ENCODE measurements at places on chromosomes 5 and 9. TPM values are rescaled to one million over a fixed set of nuclear protein-coding genes. Genes with fewer than 3 reads are reported as not detected.

GRCh38 chr9:92973700-92974099 lies 26.4 kb downstream of the FGD3 start:
- H3K27me3 ChIP-seq = no peaks in the 10 kb centered on the region
- no peak overlapping the region for H3K4me3 ChIP-seq
- H3K4me1 ChIP-seq = peaks cover 73% of the 10 kb centered on the region
- H3K27ac ChIP-seq = peak overlapping the region; percentile 29
- no peak for DNase-seq

TTC39B gene
- total RNA-seq = 16.2 TPM

DNA sequence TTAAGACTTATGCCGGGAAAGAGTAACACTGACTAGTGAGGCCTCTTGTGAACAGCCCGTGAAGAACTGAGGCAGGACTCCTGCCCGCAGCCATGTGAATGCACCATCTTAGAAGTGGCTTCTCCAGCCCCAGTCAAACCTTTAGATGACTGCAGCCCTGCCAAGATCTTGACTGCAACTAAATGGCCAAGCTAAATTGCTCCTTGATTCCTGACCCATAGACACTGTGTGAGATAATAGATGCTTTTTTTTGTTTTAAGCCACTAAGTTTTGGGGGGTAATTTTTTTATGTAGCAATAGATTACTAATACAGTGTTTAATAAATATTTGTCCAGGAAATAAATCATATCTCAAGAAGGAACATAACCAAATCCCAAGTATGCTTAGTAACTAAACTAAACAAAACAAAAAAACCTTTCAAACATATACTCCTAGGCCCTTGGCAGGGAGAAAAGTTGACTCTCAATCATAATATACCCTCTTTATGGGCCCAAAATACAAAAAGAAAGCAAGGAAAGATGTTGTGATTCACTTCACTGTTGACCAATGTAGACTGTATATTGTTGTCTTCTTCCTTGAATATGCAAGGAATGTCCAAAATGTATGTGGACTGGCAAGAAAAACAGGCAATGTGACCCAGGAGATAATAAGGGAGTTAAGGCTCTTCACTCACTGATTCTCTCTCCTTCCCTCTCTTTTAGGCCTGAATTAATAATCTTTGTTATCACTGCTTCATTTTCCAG lies 79.7 kb upstream of the ZNF366 start:
- H3K4me1 ChIP-seq = no peaks in the 10 kb centered on the region
- H3K27me3 ChIP-seq = peaks cover 20% of the 10 kb centered on the region
- H3K4me3 ChIP-seq = no peak overlapping the region
- no peaks in the 10 kb centered on the region for H3K36me3 ChIP-seq
- no peak overlapping the region for H3K27ac ChIP-seq

DNA sequence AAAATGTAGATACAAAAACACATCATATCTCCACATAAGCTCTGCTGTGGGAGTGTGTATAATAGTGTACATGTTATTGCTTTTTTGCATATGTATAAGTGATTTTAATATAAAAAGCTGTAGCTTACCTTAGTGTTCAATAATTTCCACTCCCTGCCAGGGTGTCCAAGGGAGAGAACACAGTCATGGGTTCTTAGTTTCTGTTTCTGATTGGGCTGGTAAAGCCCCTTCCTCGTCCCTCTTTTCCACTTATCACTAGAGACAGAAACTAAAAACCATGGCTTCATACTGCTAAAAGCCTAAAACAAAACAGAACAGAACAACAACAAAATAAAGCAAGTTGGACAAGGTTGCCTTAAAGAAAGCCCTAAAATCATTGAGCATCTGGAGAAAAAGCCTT lies 74.4 kb upstream of the S1PR3 start:
- H3K4me3 ChIP-seq = no peak overlapping the region
- peaks cover 29% of the 10 kb centered on the region for H3K27me3 ChIP-seq
- DNase-seq = no peak
- peaks cover 6% of the 10 kb centered on the region for H3K4me1 ChIP-seq

DNA sequence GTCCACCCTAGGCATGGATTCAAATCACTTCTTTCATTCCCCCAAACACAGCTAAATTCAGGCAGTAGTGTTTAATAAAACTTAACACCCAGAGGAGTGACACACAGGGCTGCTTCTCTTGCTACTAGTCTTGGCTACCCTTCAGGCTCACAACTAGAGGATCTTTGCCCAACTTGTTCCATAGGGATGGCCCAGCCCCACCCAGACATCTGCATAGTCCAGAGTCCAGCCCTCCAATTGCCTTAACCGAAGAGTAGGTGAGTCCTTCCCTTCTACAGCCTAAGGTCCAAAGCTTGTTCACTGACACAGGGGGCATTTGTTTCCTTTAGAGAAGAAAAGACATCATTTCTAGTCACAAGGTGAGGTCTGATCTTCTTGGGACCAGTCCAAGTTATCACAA lies 15.2 kb upstream of the RXFP3 start:
- no peak for DNase-seq
- no peak overlapping the region for H3K27ac ChIP-seq
- H3K36me3 ChIP-seq = no peaks in the 10 kb centered on the region
- H3K4me3 ChIP-seq = no peak overlapping the region
- peaks cover 7% of the 10 kb centered on the region for H3K27me3 ChIP-seq

INSYN2B gene
- not detected for total RNA-seq

ARID3C gene
- total RNA-seq = 0.26 TPM

DNA sequence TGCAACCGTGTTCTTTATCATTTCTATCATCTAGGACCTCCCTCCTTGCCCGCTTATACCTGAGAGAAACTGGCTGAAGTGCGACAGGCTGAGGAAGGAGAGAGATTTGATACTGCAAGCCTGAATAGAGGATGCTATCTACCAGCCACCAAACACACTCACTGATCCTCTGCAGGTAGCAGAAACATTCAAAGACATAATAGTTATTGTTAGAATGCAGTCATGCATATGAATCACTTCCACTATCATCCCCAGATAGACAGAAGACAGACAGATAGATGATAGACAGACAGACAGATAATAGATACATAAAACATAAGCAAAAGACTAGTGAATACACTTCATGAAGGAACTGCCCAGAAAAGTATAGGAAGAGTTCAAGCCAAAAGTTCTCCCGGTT lies 32.9 kb downstream of the FAM81B start:
- H3K36me3 ChIP-seq = no peaks in the 10 kb centered on the region
- no peaks in the 10 kb centered on the region for H3K4me1 ChIP-seq
- H3K4me3 ChIP-seq = no peak overlapping the region
- H3K27me3 ChIP-seq = no peaks in the 10 kb centered on the region
- no peak overlapping the region for H3K27ac ChIP-seq

LECT2 gene
- not detected for total RNA-seq

DNA sequence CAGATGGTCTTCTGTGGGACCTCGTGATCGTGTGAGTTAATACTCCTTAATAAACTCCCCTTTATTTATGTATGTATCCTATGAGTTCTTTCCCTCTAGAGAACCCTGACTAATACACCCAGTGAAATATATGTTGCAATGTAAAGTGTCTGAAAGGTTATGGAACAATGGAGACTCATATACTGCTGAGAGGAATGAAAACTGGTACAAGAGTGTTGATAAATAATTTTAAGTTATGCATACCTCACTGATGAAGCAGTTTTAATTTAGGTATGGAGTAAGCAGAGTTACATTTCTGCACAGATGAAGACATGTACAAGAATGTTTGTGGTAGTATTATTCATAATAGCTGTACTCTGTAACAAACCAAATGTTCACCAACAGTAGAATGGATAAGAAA lies 438.3 kb downstream of the TAF11L14 start:
- H3K27ac ChIP-seq = no peak overlapping the region
- no peak for DNase-seq
- no peaks in the 10 kb centered on the region for H3K4me1 ChIP-seq
- H3K27me3 ChIP-seq = no peaks in the 10 kb centered on the region
- H3K4me3 ChIP-seq = no peak overlapping the region

TTC23L gene
- not detected for total RNA-seq

GRCh38 chr9:127300886-127301447 lies 36.4 kb downstream of the GARNL3 start:
- no peak overlapping the region for H3K4me3 ChIP-seq
- H3K27ac ChIP-seq = no peak overlapping the region
- H3K4me1 ChIP-seq = no peaks in the 10 kb centered on the region
- no peak for DNase-seq

CDH12 gene
- total RNA-seq = not detected

PCSK5 gene
- 1.1 TPM for total RNA-seq

DNA sequence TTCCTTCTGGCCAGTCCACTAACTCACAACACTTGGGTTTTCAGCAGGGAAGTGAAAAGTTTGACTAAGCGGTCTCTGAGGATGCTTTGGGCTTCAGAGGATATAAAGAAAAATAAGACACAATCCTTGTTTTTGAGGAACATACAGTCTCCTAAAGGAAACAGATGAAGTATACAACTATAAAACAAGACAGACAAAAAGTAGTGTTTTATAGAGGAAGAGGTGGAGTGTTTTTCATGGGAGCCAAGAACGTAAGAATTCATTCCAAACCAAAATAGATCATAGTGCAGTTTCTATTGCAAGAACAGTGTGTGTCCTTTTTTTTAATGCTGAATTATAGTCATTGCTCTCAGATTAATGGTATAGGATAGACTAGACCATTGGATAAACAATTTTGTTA lies 586.9 kb upstream of the BRINP1 start:
- H3K4me3 ChIP-seq = no peak overlapping the region
- no peak for DNase-seq
- no peaks in the 10 kb centered on the region for H3K27me3 ChIP-seq
- H3K27ac ChIP-seq = no peak overlapping the region

Data from activated CD8-positive, alpha-beta memory T cell treated with anti-CD3 and anti-CD28 coated beads, Interleukin-2, amount 10 ng/mL, durations not matched to agents 7 days and 5 days (primary cell).